ENCODE measurements at places on chromosomes 11 and 22.
A peak's percentile ranks its signal among the peaks of the same experiment; 100 is the strongest.

GRCh38 chr11:110455718-110456117, 26.0 kb downstream of the FDX1 start:
- DNase-seq = no peak

DNA sequence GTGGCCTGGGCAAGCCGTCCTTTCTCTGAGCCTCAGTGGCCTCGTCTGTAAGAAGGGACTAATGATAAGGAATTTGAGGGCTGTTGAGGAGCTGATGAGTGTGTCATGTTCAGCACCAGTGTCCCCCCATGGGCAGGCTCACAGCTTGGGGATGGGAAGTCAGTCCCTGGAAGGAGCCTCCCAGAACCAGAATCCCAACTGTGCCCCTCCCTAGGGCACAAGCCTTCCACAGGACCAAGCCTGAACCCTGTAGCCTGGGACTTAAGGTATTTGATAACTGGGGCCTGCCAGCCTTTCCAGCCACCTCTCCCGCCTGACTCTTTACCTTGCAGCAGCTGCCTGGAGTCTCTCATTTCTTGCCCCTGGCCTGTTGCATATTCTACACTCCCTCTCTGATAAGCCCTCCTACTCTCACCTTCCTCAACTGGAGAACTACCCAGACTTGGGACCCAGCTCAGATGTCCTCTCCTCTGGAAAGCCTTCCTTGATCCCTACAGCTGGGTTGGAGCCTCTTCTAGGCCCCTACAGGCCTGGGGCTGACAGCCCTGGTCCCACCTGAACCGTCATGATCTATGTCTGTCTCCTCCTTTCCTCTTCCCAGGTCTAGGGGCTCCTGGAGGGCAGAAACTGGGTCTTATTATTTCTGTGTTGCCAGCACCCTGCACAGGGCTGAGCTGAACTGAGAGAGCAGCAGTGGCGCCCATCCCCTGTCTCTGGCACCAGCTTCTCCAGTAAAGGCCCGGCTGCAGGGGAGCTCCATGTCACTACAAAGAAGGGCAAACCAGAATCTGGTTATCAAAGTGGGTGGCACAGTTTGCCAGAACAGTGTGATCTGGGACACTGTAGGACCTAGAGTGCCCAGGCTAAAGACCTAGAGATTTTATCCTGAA, 1.6 kb downstream of the P2RY2 start:
- no peak for DNase-seq

- DNase-seq = no peak
Observed at GRCh38 chr22:42889304-42889703, 32.2 kb upstream of the ARFGAP3 start.

- no peak for DNase-seq
Observed at GRCh38 chr11:78996007-78996406, 421.3 kb upstream of the NARS2 start.

GRCh38 chr11:109668973-109669634, 247.1 kb downstream of the C11orf87 start:
- DNase-seq = no peak

GRCh38 chr11:8328848-8329330, 65.2 kb upstream of the LMO1 start:
- DNase-seq = peak; percentile 13

GRCh38 chr11:20056109-20056949, 103.9 kb downstream of the DBX1 start:
- no peak for DNase-seq

GRCh38 chr11:12174128-12174476, 63.7 kb downstream of the MICAL2 start:
- no peak for DNase-seq

DNA sequence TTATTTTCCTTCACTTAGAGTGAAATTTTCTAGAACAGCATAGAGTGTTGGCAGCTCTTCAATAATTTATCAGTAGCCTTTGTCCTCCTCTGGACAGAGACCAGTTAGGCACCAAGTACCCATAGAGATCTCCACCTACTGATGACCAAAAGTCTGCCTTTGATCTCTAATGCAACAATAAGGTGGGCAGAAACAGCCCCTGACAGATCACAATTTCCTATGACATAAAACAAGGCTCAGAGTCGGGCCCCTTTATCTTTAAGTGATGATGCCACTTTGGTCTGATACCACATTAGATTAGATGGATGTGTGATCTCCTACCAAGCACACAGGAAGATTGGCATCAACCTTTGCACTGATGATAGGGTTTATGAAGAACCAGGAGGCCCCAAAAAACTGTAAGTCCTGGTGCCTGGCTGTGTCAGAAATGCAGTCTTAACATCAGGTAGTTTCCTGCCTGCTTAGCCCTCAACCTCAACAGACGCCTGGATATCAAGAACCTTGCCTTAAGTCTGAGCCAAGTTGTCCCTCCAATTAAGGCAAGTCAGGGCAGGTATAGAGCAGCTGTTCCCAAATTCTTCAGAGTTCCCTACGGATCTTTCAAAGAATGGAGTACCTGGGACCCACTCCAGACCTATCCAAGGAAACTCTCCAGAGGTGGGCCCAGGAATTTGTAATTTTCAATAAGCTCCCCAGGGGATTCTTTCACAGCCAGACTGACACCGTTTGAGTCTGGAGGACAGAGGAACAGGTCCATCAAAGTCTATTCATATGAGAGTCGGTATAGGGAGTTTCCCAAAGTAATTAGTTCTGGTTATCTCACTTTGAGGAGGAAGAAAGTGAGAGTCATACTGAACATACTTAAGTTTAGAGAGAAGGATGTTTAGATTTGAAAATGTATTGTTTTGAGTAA, 30.6 kb upstream of the TMPRSS4 start:
- no peak for DNase-seq

DNA sequence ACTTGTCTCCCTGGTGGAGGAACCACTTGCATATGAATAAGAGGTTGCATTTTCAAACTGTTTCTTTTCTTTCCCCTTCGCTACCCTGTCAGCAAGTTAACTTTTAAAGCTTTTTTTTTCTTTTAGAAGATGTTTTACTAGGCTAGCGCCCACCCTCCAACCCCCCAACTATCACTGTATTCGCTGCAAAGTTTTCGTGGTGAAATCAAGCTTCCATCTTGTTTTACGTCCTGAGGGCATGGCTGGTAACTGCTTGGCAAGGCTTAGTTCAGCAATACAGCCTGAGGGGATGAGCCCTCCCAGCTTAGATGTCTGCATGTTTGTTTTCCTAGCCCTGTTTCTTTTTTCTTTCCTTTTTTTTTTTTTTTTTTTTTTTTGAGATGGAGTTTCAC, 1359.3 kb downstream of the LRRC4C start:
- DNase-seq = no peak

DNA sequence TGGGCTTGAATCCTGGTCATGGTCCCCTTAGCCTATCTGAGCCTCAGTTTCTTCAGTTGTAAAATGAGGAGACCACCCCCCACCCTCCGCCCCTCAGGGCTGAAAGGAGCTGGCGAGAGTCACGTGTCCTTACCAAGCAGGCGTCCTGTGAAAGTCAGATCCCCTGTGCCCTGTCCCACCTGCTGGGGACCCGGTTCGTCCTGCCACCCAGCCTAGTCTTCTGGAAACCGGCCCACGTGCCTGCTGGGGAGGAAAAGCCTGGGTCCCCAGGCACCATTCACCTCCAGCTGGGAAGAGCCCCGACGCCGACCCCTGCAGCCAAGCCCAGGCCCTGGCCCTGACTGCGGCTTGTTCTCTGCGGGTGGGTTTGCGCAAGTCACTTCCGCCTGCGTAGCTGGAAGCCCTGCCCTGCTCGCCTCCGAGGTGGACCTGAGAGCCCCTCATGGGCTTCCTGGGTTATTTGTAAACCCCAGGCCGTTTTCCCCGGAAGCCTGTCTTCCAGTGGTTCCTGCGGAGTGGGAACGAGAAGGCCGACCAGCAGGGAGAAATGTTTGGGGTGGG, 679 bp upstream of the SSH3 start:
- no peak for DNase-seq

- no peak for DNase-seq
Observed at GRCh38 chr11:93099806-93100205, 98.0 kb downstream of the SLC36A4 start.

DNA sequence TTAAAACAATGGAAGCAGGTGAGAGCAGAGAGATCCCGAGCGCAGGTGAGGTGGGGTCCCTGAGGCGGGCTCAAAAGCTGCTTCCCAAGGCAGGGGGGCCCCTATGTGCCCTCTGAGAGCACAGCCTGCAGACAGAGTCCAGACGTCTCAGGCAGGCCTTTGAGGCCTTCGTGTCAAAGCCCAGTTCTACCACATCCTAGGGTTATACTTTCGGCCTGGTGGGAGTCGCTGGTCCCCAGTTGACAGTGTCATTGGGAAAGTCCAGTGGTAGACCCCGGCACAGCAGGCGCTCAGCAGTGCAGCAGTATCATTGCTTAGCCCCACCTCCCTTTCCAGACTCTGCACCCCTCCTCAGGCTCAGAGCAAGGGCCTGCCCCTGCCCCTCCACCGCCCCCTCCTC, 9.1 kb downstream of the LINC01488 start:
- DNase-seq = no peak

DNA sequence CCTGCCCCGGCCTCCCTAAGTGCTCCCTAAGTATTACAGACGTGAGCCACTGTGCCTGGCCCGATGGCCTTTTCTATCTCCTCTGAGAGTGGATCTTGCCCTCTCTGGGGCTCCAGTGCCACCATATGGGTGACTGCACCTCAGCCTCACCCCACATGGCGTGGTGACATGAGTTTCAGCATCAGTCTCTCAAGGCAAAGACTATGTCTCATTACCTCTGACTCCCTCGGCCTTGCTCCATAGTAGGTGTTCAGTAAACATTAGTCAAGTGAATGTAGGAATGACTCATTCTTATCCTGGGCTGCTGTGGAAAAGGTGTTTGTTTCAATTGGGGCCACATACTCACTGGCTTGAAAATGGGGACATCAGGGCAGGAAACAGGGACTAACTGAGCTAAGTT, 168.8 kb downstream of the GRIK4 start:
- DNase-seq = no peak

- DNase-seq = no peak
Observed at GRCh38 chr22:33557836-33558235, 362.4 kb downstream of the LARGE1 start.

- DNase-seq = no peak
Observed at GRCh38 chr22:48949375-48950149, 878.1 kb downstream of the BRD1 start.

DNA sequence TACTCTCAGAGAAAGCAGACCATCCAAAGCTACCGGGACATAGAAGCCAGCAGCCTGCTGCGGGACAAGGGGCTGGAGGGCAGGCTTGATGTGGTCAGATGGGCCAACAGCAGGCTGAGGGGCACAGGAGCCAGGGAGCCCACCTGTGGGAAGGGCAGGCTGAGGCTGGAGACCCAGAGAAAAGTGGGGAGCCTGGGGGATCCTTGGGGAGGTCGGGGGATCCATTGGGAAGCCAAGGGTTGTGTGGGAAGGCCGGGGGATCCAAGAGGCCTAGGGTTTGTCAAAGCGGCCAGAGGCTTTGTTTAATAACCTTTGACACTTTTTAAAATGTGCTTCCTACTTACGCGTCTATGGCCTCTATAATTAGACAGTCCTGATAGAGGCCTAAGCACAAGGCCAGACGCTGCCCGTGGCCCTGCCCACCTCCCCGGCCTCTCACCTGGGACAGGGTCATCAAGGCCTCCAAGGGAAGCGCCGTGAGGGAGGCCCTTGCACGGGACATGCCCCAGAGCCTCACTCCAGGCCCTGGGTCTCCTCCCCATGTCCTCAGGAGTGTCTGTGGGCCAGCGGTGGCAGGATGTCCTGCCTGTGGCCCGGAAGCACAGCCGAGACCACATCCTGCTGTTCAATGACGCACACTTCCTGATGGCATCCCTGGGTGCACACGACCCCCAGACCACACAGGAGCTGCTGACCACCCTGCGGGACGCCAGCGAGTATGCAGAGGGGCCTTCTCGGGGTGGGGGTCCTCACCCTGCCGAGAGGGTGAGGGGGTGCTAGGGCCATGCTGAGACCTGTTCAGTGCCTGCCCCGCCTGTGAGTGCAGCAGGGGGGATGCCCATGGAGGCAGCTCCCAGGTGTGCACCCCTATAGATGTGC, 8.6 kb upstream of the GTSE1 start:
- DNase-seq = no peak

GRCh38 chr22:37741312-37741795, 44.5 kb downstream of the TRIOBP start:
- no peak for DNase-seq

- DNase-seq = peak; percentile 13
Observed at GRCh38 chr11:125404811-125405790, 91.0 kb downstream of the FEZ1 start.

DNA sequence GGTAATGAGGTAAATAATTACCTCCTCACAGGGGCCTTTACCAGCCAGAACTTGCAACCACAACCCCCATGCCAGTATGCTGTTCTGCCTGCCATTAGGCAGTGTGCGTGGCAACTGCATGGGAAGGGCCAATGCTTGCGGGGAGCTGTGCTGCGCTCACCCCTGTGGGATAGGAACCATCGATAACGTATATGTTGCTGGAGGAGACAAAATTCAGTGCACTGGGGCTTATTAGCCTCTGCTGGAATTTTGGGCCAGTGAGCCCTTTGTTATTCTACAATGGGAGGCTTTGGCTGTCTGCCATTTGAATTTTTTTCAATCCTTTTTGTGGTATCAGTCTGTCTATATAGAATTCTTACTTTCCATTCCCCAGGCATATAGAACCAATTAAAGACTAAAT, 47.3 kb downstream of the PPP2R1B start:
- DNase-seq = no peak

- no peak for DNase-seq
Observed at GRCh38 chr11:66510990-66511339, 530 bp downstream of the BBS1 start.

DNA sequence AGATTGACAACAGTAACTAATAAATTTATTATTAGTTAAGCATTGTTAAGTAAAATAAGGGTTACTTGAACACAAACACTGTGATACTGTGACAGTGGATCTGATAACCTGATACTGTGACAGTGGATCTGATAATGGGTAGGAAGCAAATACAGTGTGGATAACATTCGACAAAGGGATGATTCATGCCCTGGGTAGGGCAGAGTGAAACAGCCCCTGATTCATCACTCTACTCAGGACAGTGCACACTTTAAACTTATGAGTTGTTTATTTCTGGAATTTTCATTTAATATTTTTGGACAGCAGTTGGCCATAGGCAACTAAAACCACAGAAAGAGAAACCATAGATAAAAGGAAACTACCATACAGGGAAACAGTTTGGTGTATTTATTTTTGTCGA, 60.8 kb upstream of the CTSC start:
- no peak for DNase-seq

GRCh38 chr11:35146074-35146521, 7.1 kb downstream of the CD44 start:
- peak; percentile 31 for DNase-seq

DNA sequence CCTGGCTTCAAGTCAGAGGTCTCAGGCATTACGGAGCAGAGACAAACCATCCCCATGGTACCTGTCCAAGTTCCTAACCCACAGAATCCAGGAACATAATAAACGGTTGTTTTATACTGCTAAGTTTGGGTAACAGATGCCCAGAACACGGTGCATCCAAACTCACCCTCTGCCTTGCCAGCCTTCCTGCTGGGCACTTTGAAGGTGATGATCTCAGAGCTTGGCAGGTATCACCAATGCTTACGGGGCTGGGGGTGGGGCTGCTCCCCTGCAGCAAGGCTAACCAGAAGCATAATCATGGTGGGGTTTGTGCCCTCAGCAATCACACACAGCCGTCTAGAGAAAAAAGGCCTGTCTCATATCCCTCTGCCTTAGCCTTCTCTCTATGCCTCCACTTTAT, 27.1 kb downstream of the DKK3 start:
- DNase-seq = no peak
